ENCODE measurements at places on chromosomes 16 and 17.

- peaks cover 4% of the 10 kb centered on the region for H3K27me3 ChIP-seq
- peaks cover 11% of the 10 kb centered on the region for H3K4me1 ChIP-seq
- no peak overlapping the region for H3K4me3 ChIP-seq
- no peaks in the 10 kb centered on the region for H3K36me3 ChIP-seq
- H3K27ac ChIP-seq = no peak overlapping the region
- DNase-seq = no peak
Observed at GRCh38 chr16:57522960-57523359, 13.4 kb downstream of the CCDC102A start.

- no peaks in the 10 kb centered on the region for H3K27me3 ChIP-seq
- H3K4me1 ChIP-seq = peaks cover 61% of the 10 kb centered on the region
- H3K27ac ChIP-seq = peak overlapping the region; percentile 87
- peak; percentile 85 for DNase-seq
- H3K36me3 ChIP-seq = no peaks in the 10 kb centered on the region
Observed at GRCh38 chr16:20901436-20902112, 1.0 kb downstream of the LYRM1 start.

DNA sequence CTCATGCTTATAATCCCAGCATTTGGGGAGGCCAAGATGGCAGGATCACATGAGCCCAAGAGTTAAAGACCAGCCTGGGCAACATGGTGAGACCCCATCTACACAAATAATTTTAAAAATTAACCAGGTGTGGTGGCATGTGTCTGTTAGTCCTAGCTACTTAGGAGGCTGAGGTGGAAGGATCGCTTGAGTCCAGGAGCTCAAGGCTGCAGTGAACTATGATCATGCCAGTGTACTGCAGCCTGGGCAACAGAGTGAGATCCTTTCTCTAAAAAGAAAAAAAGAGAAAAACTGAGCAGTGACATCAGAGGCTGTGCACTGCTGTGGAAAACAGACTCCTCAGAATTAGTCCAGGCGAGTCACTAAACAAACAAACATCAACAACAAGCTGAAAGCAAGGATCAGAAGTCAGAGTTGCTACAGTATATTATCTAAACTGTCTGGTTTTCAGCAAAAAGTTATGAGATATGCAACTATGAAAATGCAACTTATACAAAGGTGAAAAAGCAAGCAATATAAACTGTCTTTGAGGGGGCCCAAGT, 39.3 kb downstream of the CBFB start:
- DNase-seq = no peak
- peaks cover 42% of the 10 kb centered on the region for H3K36me3 ChIP-seq
- H3K27me3 ChIP-seq = no peaks in the 10 kb centered on the region
- no peaks in the 10 kb centered on the region for H3K4me1 ChIP-seq

GRCh38 chr17:13601322-13601775, 380 bp downstream of the HS3ST3A1 start:
- H3K36me3 ChIP-seq = no peaks in the 10 kb centered on the region
- no peak overlapping the region for H3K27ac ChIP-seq
- DNase-seq = no peak
- H3K4me1 ChIP-seq = peaks cover 3% of the 10 kb centered on the region
- H3K27me3 ChIP-seq = peaks cover 62% of the 10 kb centered on the region

GRCh38 chr16:67311607-67312488, 14.7 kb downstream of the KCTD19 start:
- H3K36me3 ChIP-seq = no peaks in the 10 kb centered on the region
- DNase-seq = no peak
- H3K4me1 ChIP-seq = peaks cover 14% of the 10 kb centered on the region
- no peaks in the 10 kb centered on the region for H3K27me3 ChIP-seq
- no peak overlapping the region for H3K4me3 ChIP-seq

- peaks cover 12% of the 10 kb centered on the region for H3K4me1 ChIP-seq
- no peaks in the 10 kb centered on the region for H3K36me3 ChIP-seq
- H3K27me3 ChIP-seq = no peaks in the 10 kb centered on the region
- no peak overlapping the region for H3K4me3 ChIP-seq
Observed at GRCh38 chr17:62702746-62703260, 75.3 kb downstream of the MRC2 start.

- no peaks in the 10 kb centered on the region for H3K36me3 ChIP-seq
- no peaks in the 10 kb centered on the region for H3K27me3 ChIP-seq
- no peak overlapping the region for H3K4me3 ChIP-seq
- no peaks in the 10 kb centered on the region for H3K4me1 ChIP-seq
- DNase-seq = no peak
Observed at GRCh38 chr17:859824-860195, 77.7 kb downstream of the MRM3 start.

DNA sequence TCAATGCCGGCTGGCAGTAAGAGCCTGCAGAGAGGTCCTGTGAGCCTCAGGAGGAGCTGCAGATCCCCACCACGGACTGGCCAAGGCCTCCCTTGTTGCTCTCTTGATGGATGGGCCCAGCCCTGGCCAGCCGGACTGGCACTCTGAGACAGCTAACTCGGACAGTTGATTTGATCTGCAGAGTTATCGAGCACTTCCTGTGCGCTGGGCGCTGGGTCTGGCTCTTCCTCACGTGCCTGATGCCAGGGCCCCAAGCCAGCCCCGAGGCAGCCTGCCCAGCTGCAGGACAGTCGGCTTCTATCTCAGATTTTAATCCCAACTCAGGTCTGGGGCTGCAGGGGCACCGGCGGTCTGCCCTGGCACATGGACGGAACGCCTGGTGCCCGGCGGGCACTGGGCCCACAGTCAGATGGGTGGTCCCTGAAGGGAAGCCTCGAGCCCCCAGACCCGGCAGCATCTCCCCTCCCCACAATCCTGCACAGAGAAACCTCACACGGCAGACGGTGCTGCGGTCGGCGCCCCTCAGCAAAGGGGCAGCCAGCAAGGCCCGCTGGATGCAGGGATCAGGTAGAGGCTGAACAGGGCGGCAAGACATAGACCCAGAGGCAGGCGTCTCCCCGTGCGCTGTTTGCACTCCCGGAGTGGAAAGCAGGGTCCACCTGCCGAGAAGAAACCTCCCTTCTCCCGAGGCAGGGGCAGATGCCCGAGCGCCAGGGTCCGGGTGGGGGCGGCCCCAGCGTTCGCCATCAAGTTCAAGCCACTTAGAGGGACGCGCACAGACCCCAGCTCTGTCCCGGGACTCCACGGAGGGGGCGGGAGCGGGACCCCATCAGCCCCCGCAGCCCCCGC, 34.0 kb downstream of the TIMM22 start:
- no peak overlapping the region for H3K4me3 ChIP-seq
- no peaks in the 10 kb centered on the region for H3K4me1 ChIP-seq
- H3K36me3 ChIP-seq = peaks cover 81% of the 10 kb centered on the region
- no peaks in the 10 kb centered on the region for H3K27me3 ChIP-seq
- DNase-seq = no peak
- H3K27ac ChIP-seq = no peak overlapping the region

- H3K27ac ChIP-seq = no peak overlapping the region
- H3K27me3 ChIP-seq = peaks cover 9% of the 10 kb centered on the region
- peaks cover 8% of the 10 kb centered on the region for H3K36me3 ChIP-seq
- no peak for DNase-seq
- H3K4me1 ChIP-seq = peaks cover 5% of the 10 kb centered on the region
Observed at GRCh38 chr16:781346-782010, 6.7 kb downstream of the RPUSD1 start.

GRCh38 chr16:25838724-25839186, 147.0 kb downstream of the HS3ST4 start:
- H3K36me3 ChIP-seq = no peaks in the 10 kb centered on the region
- H3K27me3 ChIP-seq = no peaks in the 10 kb centered on the region
- H3K4me3 ChIP-seq = no peak overlapping the region
- DNase-seq = peak; percentile 24
- no peak overlapping the region for H3K27ac ChIP-seq

All from CD14-positive monocyte (primary cell).